ENCODE measurements at places on chromosomes 7 and 10.

GRCh38 chr10:6591668-6592067 is 11.6 kb upstream of the PRKCQ start:
- DNase-seq: no peak

DNA sequence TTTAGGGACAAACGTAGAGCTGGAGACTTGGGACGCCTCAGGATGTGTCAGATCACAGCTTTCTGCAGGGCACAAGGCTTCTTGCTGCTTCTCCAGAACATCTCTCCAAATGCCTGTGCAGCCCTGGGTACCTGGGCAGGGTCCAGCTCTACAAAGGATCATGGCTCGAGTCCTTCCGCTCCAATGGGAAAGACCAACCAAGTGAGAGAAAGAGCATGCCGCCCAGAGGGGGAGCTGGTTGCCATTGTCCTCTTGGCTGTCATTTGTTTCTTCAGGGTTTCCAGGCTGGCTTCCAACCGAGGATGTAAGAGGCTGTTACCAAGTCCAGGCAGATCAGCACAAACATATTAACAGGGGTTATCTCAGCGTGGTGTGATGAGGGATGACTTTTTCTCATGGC is 5.6 kb upstream of the LEP start:
- DNase-seq: no peak

DNA sequence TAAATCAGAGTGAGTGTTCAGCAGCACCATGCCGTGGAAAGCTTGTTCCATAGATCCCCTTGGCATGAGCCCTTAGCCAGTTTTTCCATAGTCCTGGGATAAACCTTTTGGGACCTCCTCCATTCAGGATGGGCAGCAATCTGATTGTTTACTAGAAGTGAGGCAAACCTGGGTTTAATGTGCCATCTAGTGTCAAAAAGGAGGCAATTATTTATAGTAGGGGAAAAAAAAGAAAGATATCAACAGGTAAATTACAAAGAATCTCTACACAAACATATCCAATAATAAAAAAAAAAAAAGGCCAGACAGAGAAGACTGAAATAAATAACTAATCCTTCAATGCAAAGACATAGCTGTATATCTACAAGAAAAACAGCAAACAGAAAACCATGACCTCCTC is 229.0 kb upstream of the STK17A start:
- no peak for DNase-seq

GRCh38 chr7:155885167-155886155 is 73.2 kb upstream of the SHH start:
- DNase-seq: peak; percentile 70

GRCh38 chr7:135716677-135717238 is 11.2 kb downstream of the SLC13A4 start:
- peak; percentile 85 for DNase-seq

- no peak for DNase-seq
Observed at GRCh38 chr7:116449441-116449840, 50.1 kb upstream of the CAV2 start.

GRCh38 chr7:28410628-28411531 is 1.4 kb upstream of the CREB5 start:
- DNase-seq: peak; percentile 79

GRCh38 chr7:29926741-29927140 is 62.9 kb downstream of the SCRN1 start:
- DNase-seq: no peak

DNA sequence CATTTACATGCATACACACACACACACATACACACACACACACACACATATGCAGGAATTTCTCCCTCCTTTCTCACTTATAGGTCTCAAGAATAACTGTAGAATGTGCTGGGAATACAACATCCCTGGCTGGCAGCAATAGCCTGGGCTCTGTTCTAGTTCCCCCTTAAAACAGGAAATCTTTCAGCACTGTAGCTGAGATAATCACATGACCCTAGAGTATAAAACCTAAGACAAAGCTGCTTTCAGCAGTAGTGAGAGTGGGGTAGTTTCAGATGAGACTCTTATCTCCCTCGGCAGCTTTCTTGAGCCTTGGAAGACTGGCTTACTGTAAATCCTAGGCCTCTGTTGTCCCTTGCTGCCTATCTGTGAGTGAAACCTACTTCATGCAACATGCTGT is 137.4 kb upstream of the AKR1E2 start:
- DNase-seq: no peak

DNA sequence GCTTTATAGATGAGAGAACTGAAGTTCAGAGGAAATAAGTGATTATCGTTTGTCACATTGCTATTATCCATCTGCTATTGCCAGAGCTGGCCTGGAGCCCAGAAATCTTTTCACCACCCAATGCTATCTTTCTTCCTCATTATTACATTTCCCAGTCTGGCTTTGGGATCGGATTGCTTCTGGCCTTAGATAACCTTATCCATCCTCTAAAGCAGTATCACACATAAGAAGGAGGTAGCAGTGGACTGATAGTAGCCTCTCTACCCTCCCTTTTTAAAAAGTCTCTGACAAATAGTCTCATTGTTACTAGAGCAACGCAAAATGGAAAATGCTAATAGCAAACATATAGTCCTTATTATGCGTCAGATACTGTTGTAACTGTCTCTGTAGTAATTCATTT is 1.3 kb upstream of the CLDN12 start:
- DNase-seq: peak; percentile 32

GRCh38 chr10:100081075-100082001 is at the start of gene CPN1:
CPN1 (minus strand) TSS chr10:100081869; CDS start chr10:100081625, 244 bp downstream.
- DNase-seq: no peak

GRCh38 chr10:101839416-101840063 is 4.1 kb downstream of the KCNIP2 start:
- DNase-seq: peak; percentile 42

- DNase-seq: no peak
Observed at GRCh38 chr7:54259185-54259584, 283.0 kb upstream of the VSTM2A start.

DNA sequence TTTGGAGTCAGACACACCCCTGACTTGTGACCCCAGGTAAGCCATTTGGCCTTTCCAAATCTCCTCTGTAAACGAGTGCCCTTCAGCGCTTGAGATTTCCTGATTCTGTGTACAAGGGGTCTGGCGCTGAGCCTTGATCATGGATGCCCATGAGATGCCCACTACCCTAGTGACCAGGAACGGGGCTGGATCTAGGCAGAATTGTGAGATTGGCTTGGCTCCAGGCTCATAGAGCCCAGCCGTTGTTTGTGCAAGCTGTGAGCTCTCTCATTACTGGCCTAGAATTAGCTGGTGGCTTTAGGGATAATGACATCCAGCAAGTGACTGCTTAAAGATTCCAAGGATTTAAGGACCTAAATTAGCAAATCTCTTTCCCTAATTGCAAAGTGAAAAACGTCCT is 84.9 kb downstream of the CAMK1D start:
- DNase-seq: no peak

- DNase-seq: peak; percentile 30
Observed at GRCh38 chr10:114308531-114309363, 69.7 kb downstream of the VWA2 start.

- DNase-seq: no peak
Observed at GRCh38 chr7:77335581-77335980, 80.6 kb downstream of the GSAP start.

- no peak for DNase-seq
Observed at GRCh38 chr7:97576043-97576442, 155.8 kb upstream of the TAC1 start.

GRCh38 chr10:93913706-93914105 is 19.9 kb downstream of the SLC35G1 start:
- DNase-seq: no peak

GRCh38 chr10:122132882-122133565 is 138.1 kb upstream of the BTBD16 start:
- no peak for DNase-seq
